ENCODE measurements at places on chromosomes 4 and X.

- DNase-seq: no peak
Measured at GRCh38 chr4:45030059-45030458, 303.7 kb upstream of the GNPDA2 start.

DNA sequence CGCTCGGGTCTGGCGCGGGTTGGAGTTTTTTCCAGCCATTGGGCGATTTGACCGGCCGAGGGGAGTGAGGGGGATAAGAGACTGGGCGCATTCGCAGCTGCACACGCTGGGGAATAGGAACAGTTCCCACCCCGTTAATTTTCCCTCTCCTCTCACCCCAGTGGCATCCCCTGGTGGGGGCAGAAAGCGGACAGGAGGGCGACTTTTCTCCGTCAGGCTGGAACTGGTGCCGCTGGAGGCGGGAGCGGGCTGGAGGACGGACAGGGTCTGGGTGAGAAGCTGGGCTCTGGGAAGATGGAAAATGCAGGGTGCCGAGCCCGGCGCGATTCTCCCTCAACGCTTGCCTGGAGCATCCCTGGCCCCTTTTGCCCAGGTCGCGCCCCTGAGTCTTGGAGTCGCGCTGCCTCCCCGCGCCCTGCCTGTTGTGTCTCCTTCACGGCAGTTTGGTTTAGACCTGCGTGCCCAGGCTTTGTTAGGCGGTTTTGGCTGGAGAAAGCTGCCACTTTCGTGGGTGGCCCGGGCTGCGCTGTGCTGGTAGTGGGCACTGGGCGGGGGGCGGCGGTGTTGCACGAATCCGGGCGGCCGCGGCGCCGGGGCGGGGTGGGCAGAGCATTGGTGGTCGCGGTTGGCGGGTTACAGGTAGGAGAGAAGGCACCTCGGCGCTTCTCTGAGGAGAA is 2.0 kb downstream of the ADGRL3 start:
- DNase-seq: peak; percentile 44

- no peak for DNase-seq
Measured at GRCh38 chr4:135123632-135124031, 922.0 kb upstream of the PABPC4L start.

DNA sequence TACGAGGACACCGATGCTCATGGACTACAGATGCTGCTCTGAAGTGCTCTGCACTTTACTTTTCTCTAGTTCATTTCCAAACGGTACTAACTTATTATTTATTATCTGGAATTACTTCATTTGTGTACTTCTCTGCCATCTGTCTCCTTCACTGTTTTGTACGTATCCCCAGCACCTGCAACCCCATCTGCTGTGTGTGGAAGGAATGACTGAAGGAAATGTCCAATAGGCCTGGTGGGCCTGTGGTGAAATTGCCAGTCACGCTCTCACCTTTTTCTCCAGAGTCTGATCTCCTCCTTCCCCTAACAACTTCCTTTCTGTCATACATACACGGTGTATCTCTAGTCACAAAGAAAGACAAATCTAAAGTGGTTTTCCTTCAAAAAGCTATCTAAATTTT is 12.9 kb downstream of the TMEM154 start:
- DNase-seq: no peak

GRCh38 chr4:150580306-150580705 is 1.6 kb upstream of the MAB21L2 start:
- no peak for DNase-seq

GRCh38 chrX:151478058-151478457 is 81.1 kb downstream of the VMA21 start:
- no peak for DNase-seq

DNA sequence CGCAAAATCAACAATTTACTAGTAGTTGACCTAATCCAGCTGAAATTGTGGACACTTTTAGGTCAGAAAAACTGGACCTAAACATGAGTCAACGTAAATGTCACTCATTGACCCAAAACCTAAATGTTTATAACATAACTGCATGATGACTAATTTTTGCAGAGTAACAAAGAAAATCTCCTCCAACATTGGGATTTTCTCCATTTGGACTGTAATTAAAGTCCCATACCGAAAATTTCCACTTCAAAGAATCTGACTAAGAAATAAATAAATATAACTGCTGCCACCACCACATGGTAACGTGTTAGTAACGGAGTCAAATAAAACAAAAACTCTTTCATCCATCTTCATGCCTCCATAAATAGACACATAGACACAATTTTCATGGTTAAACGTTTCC is 1.9 kb downstream of the ADGRA3 start:
- DNase-seq: no peak

GRCh38 chrX:118665204-118665603 is 62.2 kb upstream of the IL13RA1 start:
- DNase-seq: no peak

DNA sequence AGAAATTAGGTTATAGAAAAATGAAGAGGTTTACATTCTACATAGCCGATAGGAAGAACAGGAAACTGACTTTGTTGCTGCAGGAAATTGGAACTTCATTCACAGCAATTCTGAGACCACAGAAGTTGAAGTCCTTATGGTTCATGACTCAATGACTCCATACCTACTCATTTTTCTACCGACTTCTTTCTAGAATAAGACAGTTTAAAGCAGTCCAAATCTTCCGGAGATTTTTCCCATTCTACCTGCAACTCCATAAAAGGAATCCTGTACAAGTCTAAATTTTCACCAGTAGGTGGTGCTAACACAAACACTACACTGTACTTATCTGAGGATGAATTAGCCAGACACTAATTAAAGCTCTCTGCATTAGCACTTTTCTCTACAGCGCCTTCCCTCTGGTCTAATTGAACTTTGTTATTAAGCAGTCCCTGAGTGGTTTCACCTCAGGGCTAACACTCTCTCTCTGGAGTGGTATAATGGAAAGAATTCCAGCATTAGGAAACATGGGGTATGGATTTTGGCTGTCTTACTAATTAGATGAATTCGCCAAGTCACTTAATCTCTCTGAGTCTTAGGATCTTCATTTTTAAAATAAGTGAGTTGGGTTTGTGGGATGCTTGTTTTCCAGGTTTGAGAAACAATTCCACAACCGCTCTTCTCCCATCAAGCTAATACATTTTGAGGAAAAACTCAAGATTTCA is 167.9 kb downstream of the SMIM20 start:
- DNase-seq: no peak

- DNase-seq: no peak
Measured at GRCh38 chr4:74364256-74364651, 691 bp upstream of the EREG start.

- DNase-seq: no peak
Measured at GRCh38 chrX:54294306-54294705, 63.5 kb downstream of the WNK3 start.

- no peak for DNase-seq
Measured at GRCh38 chr4:144809056-144809640, 163.2 kb downstream of the HHIP start.

DNA sequence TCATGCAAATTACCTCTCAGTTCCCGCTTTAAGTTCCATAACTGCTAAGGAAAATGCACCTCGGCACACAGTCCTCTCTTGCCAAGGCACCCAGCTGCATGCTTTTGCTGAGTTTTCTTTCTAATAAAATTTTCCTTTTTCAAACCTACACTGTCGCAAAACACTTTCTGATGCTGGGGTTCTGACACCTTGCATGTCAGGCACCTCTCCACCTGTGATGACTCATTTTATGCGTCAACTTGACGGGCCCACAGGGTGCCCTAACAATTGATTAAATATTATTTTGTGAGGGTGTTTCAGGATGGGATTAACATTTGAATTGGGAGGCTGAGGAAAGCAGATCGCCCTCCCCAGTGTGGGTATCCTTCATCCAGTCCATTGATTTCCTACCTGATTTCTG is 291.0 kb upstream of the STS start:
- DNase-seq: no peak

GRCh38 chr4:153447175-153447905 is 18.8 kb upstream of the TMEM131L start:
- no peak for DNase-seq

GRCh38 chr4:36000941-36001557 is 243.3 kb downstream of the ARAP2 start:
- DNase-seq: no peak

DNA sequence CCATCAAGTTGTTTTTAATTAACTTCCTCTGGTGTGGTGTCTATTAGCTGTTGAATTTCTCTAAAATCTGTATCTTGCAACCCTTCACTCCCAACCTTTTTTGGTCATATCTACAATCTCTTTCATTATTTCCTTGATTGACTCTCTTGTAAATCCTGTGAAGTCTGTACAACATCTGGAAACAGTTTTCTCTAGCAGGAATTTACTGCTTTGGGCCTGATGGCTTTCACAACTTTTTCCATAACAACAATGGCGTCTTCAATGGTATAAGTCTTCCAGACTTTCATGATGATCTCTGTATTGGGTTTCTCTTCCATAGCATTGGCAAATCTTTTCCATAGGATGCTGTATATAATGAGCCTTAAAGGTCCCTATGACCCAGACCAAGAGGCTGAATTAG is 49.0 kb downstream of the TBC1D19 start:
- no peak for DNase-seq

- no peak for DNase-seq
Measured at GRCh38 chr4:153337686-153338085, 6.8 kb upstream of the MND1 start.

- no peak for DNase-seq
Measured at GRCh38 chr4:25454476-25454875, 77.4 kb downstream of the ANAPC4 start.

DNA sequence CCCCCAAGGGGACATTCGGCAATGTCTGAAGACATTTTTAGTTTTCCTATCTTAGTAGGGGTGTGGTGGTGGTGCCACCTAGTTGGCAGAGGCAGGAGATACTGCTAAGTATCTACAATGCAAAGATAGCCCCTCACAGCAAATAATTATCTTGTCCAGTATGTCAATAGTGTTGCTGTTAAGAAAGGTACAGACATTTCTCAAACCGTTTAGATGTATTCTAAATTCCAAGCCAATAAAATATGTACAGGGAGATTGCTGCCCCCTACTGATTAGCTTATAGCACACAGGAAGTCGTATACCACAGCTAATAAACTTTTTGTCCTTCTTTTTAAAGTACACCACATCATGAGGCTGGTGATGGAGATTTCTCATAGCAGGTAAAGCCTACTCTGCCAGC is 260.5 kb downstream of the TMA16 start:
- DNase-seq: no peak

DNA sequence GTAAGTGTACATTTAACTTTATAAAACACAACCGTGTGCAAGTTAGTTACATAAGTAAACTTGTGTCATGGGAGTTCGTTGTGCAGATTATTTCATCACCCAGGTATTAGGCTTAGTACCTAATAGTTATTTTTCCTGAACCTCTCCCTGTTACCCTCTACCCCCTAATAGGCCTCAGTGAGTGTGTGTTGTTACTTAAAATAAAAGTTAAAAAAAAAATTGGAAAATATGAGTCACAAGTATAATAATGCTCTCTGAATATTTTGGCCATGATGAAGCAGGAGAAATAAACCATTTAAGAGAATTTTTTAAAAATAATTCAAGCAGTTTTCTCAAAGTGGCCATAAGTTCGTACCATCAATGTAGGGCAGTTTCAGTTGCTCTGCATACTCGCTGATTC is 105.1 kb upstream of the GRID2 start:
- DNase-seq: no peak

- no peak for DNase-seq
Measured at GRCh38 chr4:83993774-83994173, 457.9 kb downstream of the GPAT3 start.

GRCh38 chrX:115948018-115948923 is 222.3 kb upstream of the AGTR2 start:
- no peak for DNase-seq

- DNase-seq: no peak
Measured at GRCh38 chrX:148601034-148601433, 100.6 kb downstream of the AFF2 start.

DNA sequence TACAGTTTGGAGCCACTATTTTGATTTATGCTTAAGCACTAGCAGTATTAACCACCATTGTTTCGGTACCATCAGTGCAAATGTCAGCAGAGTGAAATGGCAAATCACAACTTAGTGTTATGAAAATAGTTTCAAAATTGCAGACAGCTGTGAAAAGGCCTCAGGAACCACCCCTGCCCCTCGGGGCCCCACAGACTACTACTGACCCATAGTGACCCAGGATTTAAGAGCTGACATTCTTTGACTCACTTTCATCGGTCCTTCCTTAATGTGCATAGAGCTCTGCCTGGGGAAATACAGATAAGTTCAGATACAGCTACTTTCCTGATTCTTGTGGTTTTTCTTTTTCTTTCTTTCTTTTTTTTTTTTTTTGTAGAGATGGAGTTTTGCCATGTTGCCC is 3.3 kb upstream of the BBS7 start:
- no peak for DNase-seq

- no peak for DNase-seq
Measured at GRCh38 chr4:56147371-56147770, 198.6 kb downstream of the CEP135 start.

- DNase-seq: no peak
Measured at GRCh38 chrX:73758250-73758649, 195.3 kb downstream of the CHIC1 start.

DNA sequence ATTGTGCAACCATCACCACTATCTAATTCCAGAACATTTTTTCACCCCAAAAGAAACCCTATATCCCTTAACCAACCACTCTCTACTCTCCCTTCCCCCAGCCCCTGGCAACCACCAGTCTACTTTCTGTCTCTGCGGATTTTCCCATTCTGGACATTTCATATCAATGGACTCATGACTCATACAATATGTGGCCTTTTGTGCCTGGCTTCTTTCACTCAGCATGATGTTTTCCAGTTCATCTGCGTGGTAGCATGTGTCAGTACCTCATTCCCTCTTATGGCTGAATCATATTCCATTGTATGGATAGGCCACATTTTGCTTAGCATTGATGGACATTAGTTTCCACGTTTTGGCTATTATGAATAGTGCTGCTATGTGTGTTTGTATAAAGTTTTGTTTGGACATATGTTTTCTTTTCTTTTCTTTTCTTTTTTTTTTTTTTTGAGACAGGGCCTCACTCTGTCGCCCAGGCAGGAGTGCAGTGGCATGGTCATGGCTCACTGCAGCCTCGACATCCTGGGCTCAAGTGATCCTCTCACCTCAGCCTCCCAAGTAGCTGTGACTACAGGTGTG is 335.4 kb downstream of the BCOR start:
- no peak for DNase-seq

GRCh38 chrX:125826080-125826479 is 340.0 kb downstream of the DCAF12L2 start:
- DNase-seq: no peak

DNA sequence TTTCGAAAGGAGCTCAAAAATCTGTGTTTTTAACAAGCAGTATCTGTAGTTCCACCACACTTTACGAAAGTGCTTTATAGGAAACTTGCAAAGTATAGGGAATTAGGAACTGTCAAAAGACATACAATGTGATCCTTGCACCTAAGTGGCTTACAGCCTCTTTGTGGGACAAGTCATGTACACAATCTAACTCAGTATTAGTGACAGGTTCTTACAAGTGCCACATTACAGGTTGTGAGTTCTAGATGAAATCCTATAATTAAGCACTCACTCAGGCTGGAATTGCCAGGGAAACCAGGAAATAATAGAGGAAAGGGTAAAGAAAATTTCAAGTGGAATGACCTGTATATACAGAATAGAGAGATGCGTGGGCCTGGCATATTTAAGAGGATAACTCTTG is 567.3 kb upstream of the ATOH1 start:
- no peak for DNase-seq

GRCh38 chr4:46254788-46255187 is 130.9 kb upstream of the GABRG1 start:
- no peak for DNase-seq
